Stimulated activated CD4-positive, alpha-beta T cell treated with anti-CD3 and anti-CD28 coated beads, Interleukin-1b, Interleukin-23, amount 100 ng/mL, for 1 hour (primary cell): ENCODE measurements at places on chromosomes 4 and X.

- DNase-seq, result no peak
Measured at GRCh38 chr4:7924570-7924969, 15.1 kb downstream of the AFAP1 start.

DNA sequence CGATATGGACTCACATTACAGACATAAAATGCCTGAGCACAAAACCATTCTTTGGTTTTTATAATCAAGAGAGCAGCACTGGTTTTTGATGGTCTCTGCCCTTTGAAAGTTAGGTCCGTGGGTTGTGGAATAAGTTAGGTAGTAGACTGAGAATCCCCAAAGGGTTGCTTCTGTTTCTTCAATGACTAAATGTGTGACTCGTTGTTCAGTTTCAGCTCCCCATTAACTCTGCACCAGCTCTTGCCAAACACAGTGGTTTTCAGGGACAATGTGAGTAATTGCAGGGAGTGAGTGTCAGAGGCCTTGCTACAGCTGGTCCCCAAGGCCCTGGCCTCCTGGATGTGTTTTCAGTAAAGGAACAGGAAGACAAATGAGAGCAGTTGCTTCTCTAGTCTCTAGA lies 24.8 kb downstream of the SMIM20 start:
- no peak for DNase-seq

DNA sequence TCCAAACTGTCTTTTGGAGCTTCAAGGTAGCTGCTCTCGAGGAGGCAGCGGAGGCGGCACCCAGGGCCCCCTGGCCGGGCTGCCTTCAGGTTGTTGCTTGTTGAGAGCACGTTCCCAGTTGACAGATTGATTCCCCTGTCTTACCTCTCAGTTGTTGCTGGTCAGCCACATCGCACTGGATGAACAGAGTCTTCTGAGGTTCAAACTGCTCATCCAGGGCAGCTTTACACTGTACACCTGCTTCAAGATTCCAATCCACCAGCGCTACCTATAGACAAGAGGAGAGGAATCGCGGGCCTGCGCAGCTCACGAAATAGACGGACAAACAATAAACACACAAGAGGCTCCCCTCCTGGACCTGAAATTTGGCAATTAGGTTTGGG lies 497 bp downstream of the HPGD start:
- no peak for DNase-seq

DNA sequence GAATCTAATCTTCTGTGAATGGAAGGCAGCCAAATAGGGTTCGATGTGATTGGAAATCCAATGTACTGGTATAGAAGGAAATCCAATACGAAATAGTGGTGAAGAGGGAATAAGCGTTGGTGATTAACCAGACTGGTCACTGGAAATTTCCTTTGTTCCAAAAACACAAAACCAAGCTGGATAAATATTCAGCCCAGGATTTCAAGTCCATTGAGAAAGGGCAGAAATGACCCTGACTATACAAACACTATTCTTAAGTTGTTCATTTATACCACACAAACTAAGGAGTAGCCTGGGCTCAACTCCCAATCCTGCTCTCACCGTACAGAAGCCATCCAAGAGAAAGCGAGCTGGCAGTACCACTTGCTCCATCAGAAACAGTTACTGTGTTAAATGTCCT lies 32.2 kb downstream of the PCDH19 start:
- no peak for DNase-seq

GRCh38 chr4:39947963-39948362 lies 29.7 kb downstream of the PDS5A start:
- DNase-seq, result no peak

GRCh38 chrX:47751670-47752069 lies 85.0 kb upstream of the ZNF81 start:
- peak; percentile 7 for DNase-seq

- no peak for DNase-seq
Measured at GRCh38 chr4:144295286-144295995, 154.9 kb upstream of the GYPA start.

- no peak for DNase-seq
Measured at GRCh38 chr4:1793496-1793840, 375 bp downstream of the FGFR3 start.

DNA sequence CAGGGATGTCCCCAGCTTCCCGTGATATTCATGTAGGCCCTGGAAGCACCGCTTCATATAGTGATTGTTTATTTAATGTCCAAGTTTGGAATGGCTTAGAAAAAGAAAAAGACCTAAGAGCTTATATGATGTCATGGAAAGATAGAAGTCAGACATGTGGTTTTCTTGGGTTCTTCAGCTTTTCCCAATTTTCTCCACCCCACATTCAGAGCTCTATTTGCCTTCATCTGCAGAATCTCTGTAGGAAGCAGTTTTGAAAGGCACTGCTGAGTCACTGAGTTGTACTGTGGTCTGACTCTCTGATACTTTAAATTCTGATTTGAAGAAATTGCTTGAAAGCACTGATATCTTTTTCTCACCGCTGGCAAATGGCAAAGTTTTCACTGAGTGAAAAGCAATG lies 120.6 kb upstream of the EDNRA start:
- DNase-seq, result no peak

DNA sequence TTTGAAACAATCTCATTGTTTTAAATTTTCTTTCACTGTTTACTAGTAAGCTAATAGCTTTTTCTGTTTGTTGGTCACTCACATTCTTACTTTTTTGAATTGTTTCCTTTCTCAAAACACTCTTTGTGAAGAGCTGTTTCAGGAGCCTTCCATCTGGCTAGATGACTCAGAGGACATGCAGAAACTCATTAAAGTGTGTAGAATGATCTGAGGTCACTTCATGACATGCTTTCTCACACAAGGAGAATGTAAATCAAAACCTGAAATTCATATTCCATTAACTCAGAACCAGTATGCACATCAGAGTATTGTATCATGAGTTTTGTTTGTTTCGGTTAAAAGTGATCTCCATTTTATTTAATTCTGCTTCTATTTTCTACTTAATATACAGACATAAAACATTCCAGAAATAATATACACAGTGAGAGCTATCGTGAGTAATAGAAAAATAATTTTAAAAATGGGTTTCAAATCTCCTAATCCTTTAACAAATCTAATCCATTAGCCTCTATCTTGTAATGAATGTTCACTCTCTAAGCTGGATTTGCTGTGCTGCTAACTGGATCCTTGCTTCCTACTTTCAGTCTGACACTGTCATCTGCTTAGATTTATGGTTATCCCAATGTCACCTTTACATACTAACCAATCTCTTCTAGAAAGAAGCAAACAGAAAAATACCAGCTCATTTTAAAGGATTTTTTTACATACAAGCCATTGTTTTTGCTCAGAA lies 449.6 kb downstream of the FSTL5 start:
- DNase-seq, result no peak

DNA sequence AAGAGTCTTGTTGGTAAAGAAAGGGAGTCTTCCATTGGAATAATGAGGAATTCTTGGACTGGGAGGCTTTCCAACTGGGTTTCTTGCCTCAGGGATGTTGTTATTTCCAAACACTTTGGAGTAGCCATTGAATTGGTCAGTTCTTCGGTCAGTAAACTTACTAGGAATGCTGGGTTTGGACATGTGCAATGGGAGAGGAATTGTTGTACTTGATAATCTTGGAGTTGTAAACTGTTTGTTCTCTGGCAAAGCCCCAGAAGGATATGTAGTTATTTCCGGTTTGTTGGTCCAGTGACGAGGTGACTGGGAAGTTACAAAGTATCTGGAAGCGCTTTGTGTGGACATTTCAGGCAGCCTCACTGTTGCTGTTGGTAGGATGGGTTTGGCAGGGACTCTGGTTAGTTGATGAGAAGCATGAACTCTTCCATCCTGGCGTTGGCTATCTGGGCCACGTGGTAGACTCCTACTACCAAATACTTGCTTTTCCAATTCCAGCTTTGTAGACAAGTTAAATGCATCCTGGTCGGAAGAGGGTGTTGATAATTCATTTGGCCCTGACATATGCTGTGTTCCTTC lies 25.9 kb downstream of the MXRA5 start:
- no peak for DNase-seq

GRCh38 chr4:106019771-106020170 lies 124.5 kb downstream of the NPNT start:
- DNase-seq, result no peak

DNA sequence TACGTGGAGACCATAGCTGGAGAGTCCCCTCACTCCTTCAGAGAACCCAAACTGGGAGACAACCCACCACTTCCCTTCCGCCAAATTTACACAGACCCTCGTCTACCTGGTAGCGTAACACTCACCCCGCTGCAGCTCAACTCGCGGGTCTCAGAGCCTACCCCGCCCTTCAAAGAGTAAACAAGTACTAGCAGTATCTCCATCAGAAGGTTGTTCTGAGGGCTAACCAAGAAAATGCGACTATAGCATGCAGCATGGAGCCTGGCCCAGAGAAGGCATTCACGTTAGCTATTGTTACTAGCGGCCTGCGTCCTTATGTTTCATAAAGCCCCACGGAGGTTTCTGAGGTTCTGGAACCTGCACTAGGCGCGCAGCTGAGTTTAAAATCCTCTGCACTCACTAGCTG lies 531 bp upstream of the MANBA start:
- DNase-seq, result no peak

GRCh38 chr4:126772662-126773061 lies 860.1 kb upstream of the INTU start:
- DNase-seq, result no peak

GRCh38 chrX:132592880-132593279 lies 104.0 kb upstream of the MBNL3 start:
- no peak for DNase-seq
